Hematopoietic multipotent progenitor cell treated with erythropoietin and hydrocortisone succinate and interleukin-3 and kit ligand, for 8 days (in vitro differentiated cells): ENCODE measurements at places on chromosomes 11 and 22.

DNA sequence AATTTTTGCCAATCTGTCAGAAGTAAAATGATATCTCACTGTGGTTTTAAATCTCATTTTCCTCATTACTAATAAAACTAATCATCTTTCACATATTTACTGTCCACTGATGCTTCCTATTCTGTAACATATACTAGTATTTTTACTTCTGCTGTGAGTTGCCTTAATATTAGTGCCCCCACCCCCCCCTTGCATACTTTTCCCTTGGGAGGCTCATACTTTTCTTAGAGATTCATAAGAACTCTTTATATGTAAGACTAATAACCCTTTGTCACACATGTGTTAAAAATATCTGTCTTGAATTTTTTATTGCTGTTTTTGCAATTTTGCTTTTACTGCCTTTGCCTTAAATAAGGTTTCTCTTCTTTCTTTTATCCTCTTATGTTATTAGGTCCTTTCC is 87.2 kb downstream of the PHF21A start:
- DNase-seq: no peak

DNA sequence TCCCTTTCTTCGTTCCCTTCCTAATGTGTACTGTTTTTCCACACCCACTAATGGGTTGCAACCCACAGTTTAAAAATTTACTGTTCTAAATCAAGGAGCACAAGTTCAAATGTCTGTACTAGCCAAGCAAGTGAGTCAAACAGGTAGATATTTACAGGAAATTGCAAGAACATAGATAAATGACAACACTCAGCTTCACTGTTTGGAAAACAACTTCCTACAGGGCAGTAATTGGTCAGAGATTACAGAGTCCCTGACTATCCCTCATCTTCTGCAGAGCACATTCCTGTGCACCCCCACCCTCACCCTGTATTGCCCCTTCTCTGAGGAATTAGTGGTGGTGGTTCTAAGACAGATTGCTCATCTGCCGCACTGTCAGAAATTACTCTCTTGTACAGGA is 1.9 kb downstream of the SERPING1 start:
- no peak for DNase-seq

- no peak for DNase-seq
Measured at GRCh38 chr11:131538322-131538721, 167.9 kb downstream of the NTM start.

GRCh38 chr11:123700772-123701171 is 40.7 kb downstream of the ZNF202 start:
- DNase-seq: no peak

GRCh38 chr11:119309411-119309810 is 7.5 kb downstream of the MCAM start:
- DNase-seq: no peak

GRCh38 chr11:27319072-27319471 is 43.9 kb downstream of the CCDC34 start:
- no peak for DNase-seq

DNA sequence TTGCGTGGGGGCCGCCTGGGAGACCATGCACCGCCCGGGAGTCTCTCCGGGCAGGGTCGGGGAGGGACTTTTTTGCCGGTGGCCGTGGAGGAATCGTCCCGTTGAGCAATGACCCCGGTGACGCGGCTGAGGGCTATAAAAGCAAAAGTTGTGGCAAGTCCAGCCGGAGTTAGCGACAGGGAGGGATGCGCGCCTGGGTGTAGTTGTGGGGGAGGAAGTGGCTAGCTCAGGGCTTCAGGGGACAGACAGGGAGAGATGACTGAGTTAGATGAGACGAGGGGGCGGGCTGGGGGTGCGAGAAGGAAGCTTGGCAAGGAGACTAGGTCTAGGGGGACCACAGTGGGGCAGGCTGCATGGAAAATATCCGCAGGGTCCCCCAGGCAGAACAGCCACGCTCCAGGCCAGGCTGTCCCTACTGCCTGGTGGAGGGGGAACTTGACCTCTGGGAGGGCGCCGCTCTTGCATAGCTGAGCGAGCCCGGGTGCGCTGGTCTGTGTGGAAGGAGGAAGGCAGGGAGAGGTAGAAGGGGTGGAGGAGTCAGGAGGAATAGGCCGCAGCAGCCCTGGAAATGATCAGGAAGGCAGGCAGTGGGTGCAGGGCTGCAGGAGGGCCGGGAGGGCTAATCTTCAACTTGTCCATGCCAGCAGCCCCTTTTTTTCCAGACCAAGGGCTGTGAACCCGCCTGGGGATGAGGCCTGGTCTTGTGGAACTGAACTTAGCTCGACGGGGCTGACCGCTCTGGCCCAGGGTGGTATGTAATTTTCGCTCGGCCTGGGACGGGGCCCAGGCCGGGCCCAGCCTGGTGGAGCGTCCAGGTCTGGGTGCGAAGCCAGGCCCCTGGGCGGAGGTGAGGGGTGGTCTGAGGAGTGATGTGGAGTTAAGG is at the start of gene NEAT1:
Gene NEAT1, plus strand, starts transcription at position 166 of the 883 bp plus-strand sequence.
- DNase-seq: peak; percentile 92

DNA sequence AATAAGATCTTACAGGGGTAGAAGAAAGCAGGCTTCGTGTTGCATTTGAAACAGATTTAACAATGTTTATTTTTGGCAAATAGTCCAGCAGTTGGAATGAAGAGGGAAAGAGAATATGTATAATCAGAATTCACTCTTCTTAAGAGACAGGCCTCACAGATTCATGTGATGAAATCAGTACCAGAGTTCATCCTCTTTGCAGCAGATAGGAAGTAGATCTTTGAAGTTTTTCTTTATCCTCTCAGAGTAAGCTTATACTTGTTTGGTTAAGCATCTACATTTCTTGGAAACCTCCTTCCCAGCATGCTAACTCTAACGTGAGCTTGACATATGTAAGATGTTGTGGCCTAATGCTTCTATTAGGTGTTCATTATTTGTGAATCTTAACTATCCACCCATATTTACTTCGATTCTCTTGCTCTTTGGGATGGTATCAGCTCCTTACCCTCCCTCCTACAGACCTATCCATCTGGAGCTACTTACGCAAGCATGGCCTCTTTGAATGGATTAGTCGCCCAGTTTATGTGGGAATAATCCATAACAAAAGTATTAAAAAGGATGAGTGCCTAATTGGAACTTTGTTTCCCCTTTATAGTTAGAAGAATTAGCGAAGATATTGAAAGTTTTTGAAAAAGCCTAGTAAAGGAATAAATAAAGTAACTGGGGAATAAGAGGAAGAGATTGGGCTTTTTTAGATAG is 80.1 kb downstream of the PRMT3 start:
- no peak for DNase-seq

- DNase-seq: no peak
Measured at GRCh38 chr11:28887681-28888080, 779.5 kb downstream of the METTL15 start.

DNA sequence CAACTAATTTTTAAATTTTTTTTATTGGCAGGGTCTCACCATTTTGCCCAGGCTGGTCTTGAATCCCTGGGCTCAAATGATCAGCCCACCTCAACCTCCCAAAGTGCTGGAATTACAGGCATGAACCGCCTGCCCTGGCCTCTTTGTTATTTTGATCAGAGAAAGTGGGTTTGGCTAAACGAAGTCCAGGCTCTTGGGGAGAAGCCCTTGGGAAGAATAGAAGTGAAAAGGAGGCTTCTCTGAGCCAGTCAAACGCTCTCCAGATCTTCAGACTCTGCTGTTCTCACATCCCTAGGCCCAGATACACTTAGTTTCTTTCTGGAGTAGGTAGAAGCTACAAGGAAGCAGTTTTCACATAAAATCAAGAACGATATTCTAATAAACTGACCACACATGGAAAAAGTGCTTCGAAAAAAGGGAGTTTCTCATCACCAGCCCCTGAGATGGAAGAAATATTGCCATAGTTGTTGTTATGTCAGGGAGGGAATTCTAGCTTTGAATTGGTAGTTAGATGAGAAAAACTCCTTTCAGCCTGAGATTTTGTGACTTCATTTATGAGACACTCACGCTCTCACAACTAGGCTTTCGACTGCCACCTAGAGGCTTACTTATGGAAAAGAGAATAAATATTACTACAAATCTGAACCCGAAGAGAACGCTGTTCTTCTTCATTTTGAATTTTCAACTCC is 41.7 kb upstream of the AQP11 start:
- DNase-seq: peak; percentile 81

- no peak for DNase-seq
Measured at GRCh38 chr22:17518406-17518805, 44.9 kb upstream of the SLC25A18 start.

- DNase-seq: no peak
Measured at GRCh38 chr11:107695446-107695845, 16.4 kb downstream of the SLN start.

- DNase-seq: no peak
Measured at GRCh38 chr22:46512683-46513082, 24.7 kb downstream of the CELSR1 start.

DNA sequence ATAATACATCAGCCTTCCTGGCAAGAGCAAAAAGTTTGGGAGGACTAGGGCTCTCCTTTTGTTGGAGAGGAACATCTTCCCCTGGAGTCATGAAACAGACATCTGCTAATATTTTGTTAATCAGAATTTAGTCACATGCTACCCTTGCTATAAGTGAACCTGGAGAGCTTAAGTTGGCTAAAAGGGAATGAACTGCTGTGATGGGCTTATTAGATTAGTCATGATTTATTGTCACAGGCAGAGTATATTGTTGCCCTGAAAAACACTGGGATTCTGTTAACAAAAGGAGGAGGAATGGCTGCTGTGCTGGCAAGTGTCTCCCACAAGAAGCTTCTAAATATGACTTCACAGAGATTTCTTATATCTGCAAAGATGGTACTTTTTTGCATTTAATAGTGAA is 16.0 kb downstream of the TCP11L1 start:
- no peak for DNase-seq

- DNase-seq: peak; percentile 29
Measured at GRCh38 chr11:44823006-44823405, 96.2 kb downstream of the TSPAN18 start.

- no peak for DNase-seq
Measured at GRCh38 chr22:50318356-50318697, 8.5 kb downstream of the DENND6B start.

DNA sequence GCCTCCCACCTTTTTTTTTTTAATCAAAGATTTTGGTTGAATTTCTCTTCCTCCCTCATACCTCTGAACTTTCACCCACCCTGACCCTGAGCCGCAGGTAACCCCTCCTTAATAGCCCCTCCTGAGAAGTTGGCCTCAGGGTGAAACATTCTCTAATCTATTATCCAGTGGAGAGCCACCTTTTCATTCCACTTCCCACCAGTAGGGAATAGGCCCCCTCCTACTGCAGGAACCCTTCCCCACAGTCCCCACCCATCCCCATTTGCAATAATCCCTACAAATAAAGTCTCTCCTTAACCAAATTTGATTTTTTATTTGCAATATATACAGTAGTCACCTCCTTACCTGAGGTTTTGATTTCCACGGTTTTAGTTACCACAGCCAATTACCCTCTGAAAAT is 2.1 kb upstream of the SLC35F2 start:
- DNase-seq: no peak

- DNase-seq: no peak
Measured at GRCh38 chr22:17633998-17634323, 4.6 kb upstream of the BCL2L13 start.

DNA sequence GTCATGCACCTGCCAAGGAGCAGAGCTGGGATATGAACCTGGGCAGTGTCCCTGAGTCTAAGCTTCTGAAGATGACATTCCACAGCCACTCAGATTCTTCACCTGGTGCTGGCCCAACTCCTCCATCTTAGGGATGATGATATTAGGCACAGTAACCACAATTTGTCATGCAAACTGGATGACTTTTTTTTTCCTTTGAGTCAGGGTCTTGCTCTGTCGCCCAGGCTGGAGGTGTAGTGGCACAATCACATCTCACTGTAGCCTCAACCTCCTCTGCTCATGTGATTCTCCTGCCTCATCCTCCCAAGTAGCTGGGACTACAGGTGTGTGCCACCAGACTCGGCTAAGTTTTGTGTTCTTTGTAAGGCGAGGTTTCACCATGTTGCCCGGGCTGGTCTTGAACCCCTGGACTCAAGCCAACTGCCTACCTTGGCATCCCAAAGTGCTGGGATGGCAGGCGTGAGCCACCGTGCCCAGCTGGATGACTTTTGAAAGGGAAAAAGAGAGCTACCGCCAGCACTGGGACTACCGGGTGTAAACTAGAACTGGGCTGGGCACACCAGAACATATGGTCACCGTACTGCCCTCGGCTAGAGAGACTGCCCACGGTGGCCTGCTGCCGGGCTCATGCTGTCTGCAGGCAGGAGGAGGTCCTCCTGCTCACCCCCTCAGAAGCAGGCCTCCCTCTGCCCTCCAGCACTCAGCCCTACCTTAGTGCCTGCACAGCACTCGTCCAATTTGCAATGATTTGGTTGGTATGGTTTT is 77.7 kb downstream of the NAT10 start:
- no peak for DNase-seq

DNA sequence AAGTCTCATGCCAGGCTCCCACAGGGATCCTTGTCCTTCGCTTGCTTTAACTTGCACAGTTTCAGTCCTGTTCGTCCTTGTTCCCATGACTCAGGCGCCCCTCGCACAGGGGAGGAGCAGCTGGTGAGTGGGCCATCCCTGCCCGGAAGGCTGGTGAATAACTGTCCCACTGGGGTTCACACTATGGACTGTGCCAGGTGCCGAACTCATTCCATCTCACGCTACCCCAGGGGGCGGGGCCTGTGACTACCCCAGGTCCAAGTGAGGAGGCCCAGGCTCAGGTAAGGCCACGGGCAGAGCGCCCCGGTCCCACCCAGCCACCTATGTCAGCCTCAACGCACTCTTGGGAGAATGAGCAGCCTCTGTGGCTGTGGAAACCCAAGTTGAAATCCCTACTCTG is 7.2 kb upstream of the CARD10 start:
- no peak for DNase-seq

DNA sequence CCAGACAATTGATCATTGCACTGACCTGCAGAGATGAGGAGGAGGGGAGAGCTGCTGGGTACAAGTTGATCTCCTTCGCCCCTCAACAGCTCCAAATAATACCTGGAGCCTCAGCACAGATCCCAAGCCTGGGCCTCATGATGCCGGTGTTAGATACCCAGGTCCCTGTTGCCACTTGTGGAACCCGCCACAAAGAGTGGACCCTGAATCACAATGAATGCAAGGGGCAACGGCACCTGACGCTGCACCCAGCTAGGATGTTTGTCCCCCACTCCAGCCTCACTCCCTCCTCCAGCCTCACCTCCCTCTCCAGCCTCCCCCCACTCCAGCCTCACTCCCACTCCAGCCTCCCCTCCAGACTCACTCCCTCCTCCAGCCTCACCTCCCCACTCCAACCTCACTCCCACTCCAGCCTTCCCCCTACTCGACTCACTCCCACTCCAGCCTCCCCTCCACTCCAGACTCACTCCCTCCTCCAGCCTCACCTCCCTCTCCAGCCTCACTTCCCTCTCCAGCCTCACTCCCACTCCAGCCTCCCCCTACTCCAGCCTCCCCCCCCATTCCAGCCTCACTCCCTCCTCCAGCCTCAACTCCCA is 879.0 kb downstream of the BRD1 start:
- no peak for DNase-seq

DNA sequence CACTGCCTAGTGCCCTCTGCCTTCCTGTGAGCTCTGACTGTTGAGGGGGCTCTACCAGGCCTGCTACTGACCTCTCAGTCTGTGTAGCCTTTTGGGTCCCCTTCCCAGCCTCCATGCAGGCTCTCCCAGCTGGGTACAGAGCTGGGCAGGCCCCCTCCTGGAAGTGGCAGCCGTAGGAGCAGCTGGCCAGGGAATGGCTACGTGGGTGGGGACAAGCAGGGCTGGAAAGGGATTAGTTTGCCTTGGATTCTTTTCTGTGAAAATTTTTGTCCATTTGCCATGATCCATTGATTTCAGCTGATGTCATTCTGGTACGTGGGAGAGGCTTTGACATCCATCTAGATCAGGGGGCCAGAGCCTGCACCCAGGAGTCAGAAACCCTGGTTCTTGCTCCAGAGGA is 23.9 kb upstream of the NECTIN1 start:
- DNase-seq: no peak

GRCh38 chr22:33920927-33921524 is 750 bp upstream of the LARGE1 start:
- peak; percentile 76 for DNase-seq
